ENCODE measurements at places on chromosomes 4 and X.
A peak's percentile ranks its signal among the peaks of the same experiment; 100 is the strongest.

DNA sequence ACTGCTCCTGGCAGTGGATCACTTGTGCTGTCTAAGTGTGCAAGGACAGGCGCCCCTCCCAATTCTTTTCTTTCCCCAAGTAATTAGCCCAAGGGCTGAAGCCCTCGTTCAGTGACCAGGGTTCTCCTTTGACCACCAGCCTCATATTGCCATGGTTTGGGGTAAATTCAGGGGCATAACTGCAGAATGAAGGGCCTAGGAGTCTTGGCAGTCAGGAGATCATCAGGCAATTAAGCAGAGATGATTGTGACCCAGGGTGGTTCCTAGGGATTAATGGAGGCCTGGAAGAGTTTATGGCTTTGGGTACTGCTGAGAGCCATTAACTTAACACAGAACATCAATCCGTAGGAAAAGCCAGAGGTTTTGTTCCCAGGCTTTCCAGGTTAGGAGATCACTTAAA, 170.7 kb downstream of the PTTG2 start:
- no peak for DNase-seq

GRCh38 chr4:2933566-2934076, 29.6 kb downstream of the NOP14 start:
- no peak for DNase-seq

DNA sequence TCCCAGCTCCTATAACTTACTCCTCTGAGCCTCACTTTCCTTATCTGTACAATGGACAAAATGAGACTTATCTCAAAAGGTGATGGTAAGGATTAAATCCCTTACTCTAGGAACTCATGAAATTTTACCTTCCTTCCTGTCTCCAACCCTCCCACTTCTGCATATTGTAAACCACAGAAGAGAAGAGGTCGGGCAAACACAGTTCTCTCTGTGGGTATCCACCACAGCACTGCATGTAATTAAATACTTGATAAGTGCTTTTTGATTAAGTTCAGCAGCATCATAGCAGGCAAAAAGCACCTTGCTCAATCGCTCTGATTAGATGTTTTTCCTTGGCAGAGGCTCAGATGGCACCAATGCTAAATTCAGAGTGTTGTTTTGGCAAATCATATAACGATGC, 17.3 kb upstream of the TMEM192 start:
- DNase-seq, result no peak

GRCh38 chrX:24019448-24019847, 7.5 kb downstream of the KLHL15 start:
- peak; percentile 6 for DNase-seq

DNA sequence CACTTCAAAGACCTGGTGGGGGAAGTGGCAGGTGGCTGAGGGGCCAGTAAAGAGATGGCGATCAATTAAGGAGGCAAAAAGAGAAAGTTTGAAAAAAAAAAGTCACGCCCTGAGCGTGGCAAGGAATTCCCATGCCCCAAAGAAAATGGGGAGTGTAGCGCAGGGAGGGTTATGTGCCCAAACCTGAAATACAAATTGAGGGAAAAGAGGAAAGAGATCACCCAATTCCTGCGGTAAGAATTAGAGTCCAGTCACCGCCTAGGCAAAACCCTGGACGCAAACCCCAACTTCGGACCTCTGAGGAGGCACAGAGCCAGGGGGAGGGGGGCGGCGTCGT, 595 bp downstream of the ENOX2 start:
- DNase-seq, result no peak

DNA sequence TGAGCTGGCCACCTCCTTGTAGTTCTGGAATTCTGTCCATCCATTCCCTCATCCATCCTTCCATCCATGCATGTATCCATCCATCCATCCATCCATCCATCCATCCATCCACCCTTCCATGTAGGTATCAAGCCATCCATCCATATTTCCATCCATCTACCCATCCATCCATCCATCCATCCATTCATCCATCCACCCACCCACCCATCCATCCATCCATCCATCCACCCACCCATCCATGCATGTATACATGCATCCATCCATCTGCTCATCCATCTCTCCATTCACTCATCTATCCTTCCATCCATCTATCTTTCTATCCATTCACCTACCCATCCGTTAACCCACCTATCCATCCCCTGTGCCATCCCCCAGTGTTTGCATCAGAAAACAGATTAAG, 153.6 kb upstream of the STX18 start:
- no peak for DNase-seq

GRCh38 chr4:3936184-3936583, 170.0 kb downstream of the ADRA2C start:
- no peak for DNase-seq

DNA sequence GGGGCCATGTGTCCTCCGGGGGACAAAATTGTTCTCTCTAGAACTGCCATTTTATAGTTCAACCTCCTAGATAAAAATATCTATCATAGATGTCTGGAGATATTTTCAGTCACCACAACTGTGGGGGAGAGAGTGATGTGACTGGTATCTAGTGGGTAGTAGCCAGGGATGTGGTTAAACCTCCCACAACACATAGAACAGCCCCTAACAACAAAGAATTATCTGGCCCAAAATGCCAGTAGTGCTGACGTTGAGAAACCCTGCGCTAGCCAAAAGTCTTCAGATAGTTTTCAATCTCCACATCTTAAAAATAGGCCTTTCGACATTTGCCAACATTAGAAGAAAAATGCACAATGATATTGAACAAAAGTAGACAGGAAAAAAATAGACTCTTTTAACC, 19.0 kb upstream of the SUPT20HL2 start:
- no peak for DNase-seq

DNA sequence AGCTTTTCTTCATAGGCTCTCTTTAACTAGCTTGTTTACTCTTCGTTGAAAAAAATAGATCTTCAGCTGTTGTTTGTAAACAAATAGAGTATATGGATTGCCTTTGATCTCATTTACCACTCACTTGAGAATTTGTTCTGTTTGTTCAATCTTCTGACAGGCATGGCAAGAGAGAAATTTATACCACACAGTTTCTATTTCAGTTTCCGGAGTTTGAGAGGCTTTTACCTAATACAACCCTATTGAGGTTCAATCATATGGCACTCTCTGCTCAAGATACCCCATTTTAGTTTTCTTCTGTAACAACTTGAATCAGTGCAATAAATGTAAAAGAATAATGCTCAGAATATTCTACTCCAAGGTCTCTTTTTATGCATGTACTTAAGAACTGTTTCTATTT, 148.0 kb downstream of the EMCN start:
- DNase-seq, result no peak

All from activated gamma-delta T cell treated with Interleukin-2 at 50 U/mL for 16 hours (primary cell).